ENCODE measurements at places on chromosomes 3 and 15.

DNA sequence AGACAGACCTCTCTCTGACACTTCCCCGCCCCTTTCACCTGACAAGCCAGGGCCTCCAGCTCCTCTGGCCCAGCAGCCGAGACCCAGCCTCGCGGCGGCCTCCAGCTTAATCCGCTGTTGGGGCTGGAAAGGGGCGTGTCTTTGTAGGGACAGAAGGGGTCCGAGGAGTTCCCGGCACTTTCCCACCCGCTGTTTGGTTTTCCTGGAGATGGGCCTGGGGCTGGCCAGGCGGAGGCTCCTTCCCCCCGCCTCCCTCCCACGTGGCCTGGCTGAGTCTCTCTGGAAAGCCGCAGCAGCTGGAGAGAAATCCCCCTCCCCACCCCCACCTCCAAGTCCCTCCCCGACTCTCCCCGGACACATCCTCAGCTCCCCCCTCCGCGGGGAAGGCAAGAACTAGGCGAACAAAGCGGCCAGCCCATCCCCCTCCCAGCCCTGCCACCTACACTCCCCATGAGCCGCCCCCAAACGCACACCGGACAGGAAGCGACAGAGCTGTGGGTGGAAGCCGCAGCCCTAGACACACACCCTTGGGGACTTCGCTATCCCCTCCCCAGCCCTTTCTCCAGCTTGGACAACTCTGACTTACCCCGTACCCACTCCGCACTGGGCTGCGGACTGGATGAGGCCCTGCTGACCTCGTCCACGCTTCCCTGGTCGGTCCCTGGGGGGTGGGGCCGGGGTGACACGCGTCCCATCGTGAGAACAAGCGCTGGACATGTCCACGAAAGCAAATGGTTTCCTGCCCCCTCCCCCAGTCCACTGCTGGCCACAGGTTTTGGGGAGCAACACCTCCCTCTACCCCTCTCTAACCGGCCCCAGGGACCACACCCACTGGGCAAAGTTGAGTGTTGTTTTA lies 1.2 kb downstream of the IGDCC4 start:
- DNase-seq: no peak

- no peak for DNase-seq
These were observed 201.4 kb upstream of the STT3B start for GRCh38 chr3:31331278-31331677.

DNA sequence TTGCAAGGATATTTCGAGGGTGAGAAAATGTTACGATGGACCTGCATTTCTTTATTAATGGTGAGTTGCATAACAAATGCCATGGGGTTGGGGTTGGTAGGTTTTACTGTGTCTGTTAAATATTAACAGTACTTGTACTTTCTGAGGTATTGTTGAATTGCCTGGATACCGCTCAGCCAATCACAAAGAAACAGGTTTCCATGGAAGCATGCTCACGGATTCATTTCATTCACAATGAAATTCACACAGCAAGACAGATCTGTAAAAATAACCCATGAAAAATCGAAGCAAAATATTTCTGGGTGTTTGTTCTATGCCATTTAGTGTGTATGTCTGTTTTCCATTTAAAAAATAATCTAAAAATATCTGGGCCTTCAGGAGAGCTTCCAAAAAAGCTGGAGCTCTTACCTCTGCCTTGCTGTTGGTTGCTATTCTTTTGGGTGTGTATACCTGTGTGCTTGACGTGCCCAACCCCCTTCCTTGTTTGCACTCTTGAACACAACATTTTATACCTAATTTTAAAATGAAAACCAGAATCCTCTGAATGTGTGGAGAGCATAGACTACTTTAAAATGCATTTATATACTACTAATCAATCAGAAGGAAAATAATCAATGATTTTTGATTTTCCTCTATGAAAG lies 479.8 kb upstream of the TBL1XR1 start:
- no peak for DNase-seq

DNA sequence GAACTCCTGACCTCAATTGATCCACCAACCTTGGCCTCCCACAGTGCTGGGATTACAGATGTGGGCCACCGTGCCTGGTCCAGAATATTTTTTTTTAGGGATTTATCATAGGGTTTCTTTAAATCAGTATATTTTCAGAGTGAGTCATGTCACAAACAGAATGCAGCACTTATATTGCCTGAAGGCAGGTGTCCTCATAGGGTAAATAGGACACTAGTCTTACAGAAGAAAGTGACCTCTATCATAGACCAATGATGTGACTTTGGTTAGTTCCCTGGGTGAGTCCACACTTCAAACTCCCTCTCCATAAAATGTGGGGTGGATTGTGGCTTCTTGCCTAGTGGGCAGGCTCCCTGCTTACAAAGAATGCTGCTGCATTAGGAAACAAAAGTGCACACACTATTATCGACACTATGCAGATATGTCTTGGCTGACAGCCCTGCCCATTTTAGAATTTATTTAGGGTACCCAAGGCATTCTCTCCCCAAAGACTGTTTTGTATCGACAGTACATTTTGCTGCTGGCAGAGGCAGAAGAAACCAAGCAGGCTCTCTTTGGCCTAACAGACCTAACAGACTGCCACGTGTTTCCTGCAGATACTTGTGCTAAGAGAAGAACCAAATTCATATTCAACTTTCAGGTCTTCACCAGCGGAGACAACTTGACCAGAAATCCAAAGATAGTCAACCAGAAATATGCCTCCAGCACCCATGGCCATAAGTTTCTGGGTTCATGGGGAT lies 125.0 kb downstream of the MOBP start:
- DNase-seq: no peak

DNA sequence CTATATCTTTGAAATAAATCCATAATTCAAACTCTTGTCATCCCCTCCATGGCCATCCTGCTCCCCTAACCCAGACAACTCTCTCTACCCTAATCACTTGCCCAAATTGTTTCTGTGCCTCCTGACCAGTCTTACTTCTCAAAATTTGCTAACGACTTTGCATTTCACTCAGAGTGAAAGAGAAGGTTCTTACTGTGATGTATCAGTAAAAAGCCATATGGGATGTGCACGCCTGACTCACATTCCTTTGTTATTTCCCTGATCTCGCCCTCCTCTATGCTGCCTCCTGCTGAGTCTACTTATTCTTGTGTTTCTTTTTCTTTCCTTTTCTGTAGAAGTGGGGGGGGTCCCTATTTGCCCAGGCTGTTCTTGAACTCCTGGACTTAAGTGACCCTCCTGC lies 487.2 kb upstream of the FRG2C start:
- DNase-seq: no peak

GRCh38 chr3:184227481-184227935 lies 1.9 kb upstream of the VWA5B2 start:
- peak; percentile 21 for DNase-seq

DNA sequence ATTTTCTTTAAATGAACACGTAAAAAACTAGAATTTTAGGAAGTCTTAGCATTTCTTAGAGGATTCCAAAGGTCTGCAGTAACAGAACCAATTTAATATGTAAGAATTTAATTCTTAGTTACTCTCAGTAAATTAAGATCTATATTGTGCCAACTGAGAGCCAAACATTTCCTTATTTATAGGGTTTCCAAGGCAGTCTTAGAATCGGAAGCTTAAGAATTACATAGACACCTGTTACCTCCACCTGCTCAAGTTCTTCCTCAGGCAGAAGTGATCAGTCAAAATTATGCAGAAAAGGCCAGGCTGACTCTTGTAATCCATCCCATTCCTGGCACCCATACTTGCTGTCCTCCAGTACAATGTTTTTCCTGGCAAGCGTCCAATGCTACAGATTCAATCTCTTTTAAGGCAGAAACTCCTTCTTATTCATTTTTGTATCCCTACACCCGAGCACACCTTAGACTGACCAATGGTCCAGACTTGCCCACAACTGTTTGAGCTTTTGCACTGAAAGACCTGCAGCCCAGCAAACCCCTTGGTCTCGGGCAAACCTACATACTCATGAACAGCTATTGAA lies 64.3 kb downstream of the NCEH1 start:
- DNase-seq: no peak

DNA sequence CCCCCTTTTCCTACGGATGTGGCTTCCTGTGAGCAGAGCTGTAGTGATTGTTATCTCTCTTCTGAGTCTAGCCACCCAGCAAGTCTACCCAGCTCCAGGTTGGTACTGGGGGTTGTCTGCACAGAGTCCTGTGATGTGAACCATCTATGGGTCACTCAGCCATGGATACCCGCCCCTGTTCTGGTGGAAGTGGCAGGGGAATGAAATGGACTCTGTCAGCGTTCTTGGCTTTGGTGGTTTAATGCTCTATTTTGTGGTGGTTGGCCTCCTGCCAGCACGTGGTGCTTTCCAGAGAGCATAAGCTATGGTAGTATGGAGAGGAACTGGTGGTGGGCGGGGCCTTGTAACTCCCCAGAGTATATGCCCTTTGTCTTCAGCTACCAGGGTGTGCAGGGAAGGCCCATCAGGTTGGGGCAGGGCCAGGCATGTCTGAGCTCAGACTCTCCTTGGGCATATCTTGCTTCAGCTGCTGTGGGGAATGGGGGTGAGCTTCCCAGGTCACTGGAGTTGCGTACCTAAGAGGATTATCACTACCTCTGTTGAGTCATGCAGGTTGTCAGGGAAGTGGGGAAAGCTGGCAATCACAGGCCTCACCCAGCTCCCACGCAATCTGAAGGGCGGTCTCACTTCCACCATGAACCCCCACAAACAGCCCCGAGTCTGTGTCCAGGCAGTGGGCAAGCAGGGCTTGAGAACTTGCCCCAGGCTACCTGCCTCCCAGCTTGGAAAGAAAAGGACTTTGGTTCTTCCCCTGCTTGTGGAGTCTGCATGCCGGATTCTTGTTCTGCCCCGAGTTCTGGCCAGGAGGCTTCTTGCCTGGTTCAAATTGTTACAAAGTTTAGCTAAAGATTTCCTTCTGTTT lies 9.0 kb upstream of the ADGRG7 start:
- no peak for DNase-seq

GRCh38 chr3:65888980-65889706 lies 149.6 kb downstream of the MAGI1 start:
- no peak for DNase-seq

DNA sequence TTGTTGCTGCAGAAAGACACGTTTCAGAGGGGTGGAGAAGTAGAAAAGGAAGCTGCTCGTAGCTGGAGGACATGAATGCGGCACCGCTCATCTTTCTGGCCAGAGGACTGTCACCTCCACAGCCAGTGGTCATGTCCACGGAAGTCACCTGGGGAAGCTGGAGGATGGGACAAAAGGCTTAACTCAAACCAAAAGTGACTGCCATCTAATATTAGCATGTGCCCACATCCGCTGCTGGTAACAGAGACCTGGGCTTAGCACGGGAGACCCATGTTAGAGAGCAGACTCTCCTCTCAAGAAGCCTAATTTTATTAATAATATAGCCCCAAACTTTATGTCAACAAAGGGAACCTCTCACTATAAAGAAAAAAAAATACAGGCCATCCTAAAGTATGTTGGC lies 5.9 kb downstream of the MEX3B start:
- DNase-seq: no peak

DNA sequence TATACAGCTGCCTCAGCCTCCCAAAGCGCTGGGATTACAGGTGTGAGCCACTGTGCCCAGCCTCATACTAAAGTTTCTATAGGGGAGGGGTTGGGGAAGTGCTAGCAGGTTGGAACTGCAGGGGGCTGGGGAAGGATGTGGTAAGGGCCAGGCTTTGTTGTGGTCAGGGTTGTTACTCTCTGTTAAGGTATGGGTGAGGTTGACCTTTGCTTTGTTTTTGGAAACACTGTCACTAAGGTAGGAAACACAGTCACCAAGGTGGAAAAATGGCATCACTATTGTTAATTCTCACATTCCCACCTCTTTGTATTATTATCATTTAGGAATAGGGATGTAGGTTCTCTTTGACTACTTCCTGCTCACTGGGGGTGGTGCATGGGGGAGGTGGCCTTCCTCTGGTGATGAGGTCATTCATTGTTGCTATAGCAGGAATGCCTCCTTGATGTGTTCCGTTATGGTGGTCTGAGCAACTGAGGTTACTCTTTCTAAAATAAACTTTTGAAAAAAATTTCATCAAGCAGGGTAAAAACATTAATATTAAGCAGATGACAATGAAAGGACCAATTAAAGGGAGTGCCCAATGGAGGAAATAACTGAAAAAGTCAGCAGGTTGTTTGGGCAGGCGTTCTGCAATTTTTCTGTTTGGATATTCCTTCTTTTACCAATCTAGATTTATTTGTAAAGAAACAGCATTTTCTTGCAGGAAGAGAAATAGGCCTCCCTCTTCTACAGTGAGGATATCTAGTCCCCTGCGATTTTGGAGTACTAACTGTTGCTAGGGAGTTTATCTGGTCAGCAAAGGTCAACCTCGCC lies 150.5 kb downstream of the WDR76 start:
- DNase-seq: no peak

GRCh38 chr15:87863152-87863551 lies 393.4 kb downstream of the NTRK3 start:
- no peak for DNase-seq

Data from stimulated activated CD8-positive, alpha-beta memory T cell treated with anti-CD3 and anti-CD28 coated beads, Interleukin-4, amount 100 ng/mL, for 1 hour (primary cell).